Stimulated activated CD8-positive, alpha-beta memory T cell treated with anti-CD3 and anti-CD28 coated beads, Interleukin-7, amount 100 ng/mL, for 1 hour (primary cell): ENCODE measurements at places on chromosomes 4 and X.

- no peak for DNase-seq
These were observed 97.1 kb upstream of the NRK start for GRCh38 chrX:105725228-105725627.

- no peak for DNase-seq
These were observed 732.5 kb downstream of the ARAP2 start for GRCh38 chr4:35511851-35512250.

GRCh38 chr4:100938698-100939097 is 408.6 kb downstream of the PPP3CA start:
- no peak for DNase-seq

DNA sequence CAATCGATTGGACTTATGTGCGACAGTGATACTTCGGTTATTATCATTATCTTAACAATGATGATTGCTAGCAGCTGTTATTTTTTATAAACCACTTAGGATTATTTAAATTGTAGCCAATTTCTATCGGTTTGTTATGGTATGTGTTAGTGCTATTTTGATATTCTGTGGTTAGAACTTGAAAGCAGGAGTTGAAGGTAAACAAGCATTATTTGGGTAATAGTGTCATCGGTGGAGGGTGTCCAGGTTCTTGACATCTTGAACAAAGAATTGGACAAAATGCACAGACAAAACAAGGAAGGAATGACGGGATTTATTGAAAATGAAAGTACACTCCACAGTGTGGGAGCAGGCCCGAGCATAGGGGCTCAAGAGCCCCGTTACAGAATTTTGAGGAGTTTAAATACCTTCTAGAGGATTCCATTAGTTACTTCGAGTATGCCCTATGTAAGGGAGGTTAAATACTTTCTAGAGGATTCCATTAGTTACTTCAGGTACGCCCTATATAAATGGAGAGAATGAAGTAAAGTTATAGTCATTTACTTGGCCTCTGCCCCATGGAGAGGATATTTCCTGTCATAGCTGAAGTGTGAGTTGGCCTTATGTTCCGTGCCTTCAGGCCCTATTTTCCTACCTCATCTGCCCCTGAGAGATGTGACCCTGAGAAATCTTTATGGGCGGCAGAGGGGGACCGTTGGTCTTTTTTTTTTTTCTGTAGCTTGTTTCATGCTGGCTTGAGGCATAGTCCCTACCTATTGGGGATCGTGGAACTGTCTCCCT is 13.1 kb downstream of the MOB1B start:
- DNase-seq, result no peak

DNA sequence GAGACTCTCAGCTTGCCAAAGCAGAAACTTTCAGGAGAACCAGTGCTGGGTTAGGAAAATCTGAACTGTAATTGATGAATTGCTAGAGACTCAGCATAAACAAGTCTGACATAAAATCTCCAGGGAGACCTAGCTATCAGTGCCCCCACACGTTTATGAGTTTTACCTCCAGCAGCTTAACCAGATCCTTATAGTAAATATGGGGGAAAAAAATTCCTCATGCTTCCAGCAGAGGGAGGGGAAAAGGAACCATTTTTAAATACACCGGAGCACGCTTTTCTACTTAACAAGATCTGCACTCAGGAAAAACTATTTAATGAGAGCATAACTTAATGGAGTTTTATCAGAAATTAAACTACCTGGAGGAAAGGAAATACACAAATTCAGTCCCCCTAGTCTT is 1040.7 kb upstream of the INTU start:
- no peak for DNase-seq

DNA sequence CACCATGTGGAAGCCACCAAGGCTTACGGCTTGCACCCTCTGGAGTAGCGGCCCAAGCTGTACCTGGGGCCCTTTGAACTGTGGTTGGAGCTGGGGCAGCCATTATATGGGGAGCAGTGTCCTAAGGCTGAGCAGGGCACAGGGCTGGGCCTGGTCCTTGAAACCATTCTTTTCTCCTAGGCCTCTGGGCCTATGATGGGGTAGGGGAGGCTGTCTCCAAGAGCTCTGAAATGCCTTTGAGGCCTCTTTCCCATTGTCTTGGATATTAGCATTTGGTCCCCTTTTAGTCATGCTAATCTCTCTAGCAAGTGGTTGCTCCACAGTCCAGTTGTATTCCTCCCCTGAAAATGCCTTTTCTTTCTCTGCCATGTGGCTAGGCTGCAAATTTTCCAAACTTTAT is 96.4 kb upstream of the ARX start:
- DNase-seq, result no peak

DNA sequence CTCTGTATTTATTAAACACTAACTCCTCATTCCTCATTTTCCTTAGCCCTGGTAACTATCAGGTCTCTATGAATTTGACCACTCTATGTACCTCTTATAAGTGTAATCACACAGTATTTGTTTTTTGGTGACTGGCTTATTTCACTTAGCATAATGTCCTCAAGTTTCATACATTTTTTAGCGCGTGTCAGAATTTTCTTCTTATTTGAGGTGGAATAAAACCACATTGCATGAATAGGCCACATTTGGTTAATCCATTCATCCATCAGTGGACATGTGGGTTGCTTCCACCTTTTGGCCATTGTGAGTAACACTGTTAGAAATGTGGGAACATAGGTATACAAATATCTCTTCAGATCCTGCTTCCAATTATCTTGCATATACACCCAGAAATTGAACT is 341.2 kb upstream of the BOD1L1 start:
- DNase-seq, result no peak

DNA sequence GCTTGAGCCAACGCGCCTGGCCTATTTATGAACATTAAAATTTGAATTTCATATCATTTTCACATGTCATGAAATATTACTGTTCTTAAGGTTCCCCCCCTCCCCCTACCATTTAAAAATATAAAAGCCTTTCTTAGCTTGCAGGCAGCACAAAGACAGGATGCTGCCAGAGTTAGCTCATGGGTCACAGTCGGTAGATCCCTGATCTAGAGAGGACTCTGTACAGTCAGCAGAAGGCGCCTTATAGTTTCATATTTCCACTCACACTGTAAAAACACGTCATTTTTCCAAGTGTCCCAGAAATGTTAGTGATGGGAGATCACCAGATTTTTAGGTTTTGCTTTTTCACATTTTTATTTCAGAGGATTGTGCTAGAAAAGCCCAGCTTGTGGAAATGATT is 12.2 kb downstream of the NOCT start:
- DNase-seq, result no peak

GRCh38 chr4:172770787-172771186 is 397.8 kb upstream of the GALNT7 start:
- no peak for DNase-seq
